CD4-positive, alpha-beta T cell treated with Interleukin-17A for 4 hours (primary cell): ENCODE measurements at places on chromosomes 4 and X.

- DNase-seq: no peak
Measured at GRCh38 chr4:87632469-87632868, 17.6 kb upstream of the DMP1 start.

DNA sequence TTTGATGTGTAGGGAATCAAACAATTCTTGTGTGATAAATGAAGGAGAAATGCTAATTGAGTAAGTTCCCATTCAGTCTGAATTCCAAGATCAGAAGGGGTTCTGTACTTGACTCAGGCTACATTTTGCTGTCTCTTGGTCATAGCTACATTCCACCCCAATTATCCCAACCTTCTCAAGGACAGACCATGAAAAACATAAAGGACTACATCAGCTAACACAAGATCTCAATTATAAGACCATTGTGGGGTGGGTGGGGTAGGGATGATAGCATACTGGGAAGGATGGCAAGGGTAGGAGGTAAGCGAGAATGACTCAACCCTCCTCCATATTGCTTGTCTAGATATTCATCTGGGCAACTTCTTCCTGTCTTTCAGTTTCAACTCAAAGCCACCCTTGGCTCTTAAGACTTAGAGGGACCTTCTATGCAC is 87.4 kb upstream of the ETNPPL start:
- no peak for DNase-seq

GRCh38 chr4:37138789-37139188 is 105.8 kb upstream of the NWD2 start:
- no peak for DNase-seq

DNA sequence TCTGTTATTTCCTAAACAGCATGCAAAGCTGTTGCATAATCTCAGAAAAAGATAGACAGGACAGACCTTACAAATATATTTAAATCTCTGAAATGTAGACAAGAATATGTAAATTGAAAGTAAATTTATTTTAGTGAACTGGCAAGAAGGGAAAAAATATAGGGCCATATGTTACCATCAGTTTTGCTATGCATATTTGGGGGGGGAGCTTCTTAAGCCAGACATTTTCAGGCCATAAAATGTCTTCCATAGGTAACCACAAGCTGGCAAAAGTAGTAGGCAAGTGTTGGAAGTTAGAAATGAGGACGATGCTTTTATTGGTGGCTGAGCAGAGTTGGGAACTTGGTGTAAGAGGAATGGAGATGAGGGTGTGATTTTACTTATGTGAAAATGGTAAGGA is 272.0 kb upstream of the CXXC4 start:
- no peak for DNase-seq

GRCh38 chr4:15153662-15154061 is 151.4 kb downstream of the CPEB2 start:
- DNase-seq: no peak

DNA sequence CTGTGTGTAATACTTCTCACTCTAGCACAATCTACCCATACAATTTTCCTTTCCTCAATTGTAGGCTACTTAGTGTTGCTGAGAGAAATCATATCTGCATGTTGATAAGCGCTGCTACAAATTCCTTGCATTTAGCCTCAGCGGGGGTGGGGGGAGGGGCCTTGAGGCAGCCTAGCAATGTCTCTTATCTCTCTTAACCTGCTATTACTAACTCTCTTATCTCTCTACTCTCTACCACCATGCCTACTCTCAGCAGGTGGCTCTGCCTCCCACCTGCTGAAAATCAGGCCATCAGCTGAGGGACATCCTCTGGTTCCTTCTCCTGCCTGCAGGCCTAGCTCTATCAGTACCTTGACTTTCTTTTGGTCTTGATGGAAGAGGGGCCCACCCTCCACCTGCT is 98.9 kb downstream of the GPR82 start:
- no peak for DNase-seq

- DNase-seq: no peak
Measured at GRCh38 chr4:142242156-142242555, 603.9 kb downstream of the INPP4B start.

DNA sequence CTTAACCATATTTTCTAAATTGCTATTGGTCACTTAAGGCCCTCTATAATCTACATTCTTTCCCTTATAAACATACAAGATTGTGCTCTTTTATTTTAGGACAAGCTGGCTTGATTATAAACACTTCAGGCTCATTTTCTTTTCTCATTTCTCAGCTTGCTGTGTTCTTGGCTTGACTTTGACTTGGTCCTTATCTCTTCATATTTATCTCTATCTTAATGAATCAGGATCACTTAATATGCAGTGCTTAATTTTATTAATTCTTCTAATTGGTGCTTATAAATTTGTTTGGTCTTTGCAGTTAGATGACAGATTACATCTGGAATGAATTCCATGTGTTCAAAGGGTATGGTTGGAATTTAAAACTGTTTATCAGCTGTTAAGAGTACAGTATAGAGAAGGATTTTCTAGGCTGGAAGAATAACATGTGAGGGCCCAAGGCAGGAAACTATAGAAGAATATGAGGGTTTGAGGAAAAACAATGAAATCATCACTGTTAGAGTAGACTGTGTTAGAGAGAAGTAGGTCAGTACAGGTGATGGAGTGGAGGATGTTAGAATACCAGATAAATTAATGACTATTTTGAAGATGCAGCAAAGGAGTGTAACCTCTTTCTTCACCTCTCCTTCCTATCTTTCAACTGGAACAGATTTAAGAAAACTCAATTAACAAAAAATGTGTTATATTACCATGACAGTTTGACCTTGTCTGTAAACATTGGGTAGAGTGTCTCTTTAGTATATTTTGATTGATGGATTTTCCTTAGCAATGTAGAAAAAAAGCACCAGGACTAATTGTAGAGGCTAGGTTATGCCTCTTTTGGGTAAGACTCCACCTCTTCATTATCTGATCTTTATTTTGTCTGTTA is 169.6 kb downstream of the RAPGEF2 start:
- DNase-seq: no peak

DNA sequence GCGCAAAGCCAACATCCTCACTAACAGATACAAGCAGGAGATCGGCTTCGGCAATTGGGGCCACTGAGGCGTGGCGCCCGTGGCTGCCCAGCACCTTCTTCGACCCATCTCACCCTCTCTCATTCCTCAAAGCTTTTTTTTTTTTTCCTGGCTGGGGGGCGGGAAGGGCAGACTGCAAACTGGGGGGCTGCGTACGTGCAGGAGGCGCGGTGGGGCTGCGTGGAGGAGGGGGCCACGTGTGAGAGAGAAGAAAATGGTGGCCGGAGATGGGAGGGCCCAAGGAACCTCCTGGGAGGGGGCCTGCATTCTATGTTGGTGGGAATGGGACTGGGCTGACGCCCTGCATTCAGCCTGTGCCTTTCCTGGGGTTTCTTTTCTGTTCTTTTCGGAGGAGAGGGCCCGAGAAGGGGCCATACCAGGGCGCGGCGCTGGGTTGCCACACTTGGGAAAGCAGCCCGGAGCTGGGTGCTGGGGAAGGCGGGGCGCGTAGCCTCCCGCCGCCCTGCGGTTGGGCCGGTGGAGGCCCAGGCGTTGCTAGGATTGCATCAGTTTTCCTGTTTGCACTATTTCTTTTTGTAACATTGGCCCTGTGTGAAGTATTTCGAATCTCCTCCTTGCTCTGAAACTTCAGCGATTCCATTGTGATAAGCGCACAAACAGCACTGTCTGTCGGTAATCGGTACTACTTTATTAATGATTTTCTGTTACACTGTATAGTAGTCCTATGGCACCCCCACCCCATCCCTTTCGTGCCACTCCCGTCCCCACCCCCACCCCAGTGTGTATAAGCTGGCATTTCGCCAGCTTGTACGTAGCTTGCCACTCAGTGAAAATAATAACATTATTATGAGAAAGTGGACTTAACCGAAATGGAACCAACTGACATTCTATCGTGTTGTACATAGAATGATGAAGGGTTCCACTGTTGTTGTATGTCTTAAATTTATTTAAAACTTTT is 4.5 kb downstream of the MID1IP1 start:
- peak; percentile 78 for DNase-seq

DNA sequence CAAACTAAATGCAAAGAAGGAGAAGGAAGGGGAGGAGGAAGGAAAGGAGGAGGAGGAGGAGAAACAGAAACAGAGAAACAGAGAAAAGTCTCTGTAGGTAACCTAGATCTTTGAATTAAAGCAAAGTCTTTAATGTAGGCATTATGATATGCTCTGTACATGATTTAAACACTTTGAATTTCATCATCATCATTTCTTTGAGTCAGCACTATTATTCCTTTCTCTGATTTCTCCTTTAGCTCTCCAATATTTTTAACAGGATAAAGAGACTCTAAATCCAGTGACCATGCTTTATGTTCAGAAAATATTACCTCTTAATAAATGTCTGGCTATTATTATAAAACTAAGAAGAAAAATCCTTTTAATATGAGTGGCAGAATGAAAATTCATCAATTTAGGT is 124.3 kb downstream of the ANTXR2 start:
- no peak for DNase-seq

DNA sequence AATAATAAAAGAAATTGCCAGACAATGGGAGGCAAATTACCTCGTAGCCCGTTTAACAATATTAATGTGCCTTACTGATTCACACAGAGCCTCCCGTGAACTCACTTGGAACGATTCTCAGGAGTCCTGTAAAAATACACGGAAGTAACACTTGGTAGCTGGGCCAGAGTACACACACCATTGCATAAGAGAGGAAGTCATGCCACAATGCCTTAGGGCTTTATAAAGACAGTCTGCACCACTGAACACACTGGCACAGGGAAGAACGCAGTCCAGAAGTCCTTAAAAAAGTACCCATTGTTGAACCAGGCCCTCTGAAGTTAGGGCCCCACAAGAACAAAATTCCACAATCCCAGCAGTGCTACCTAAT is 15.1 kb downstream of the SLC2A9 start:
- no peak for DNase-seq

DNA sequence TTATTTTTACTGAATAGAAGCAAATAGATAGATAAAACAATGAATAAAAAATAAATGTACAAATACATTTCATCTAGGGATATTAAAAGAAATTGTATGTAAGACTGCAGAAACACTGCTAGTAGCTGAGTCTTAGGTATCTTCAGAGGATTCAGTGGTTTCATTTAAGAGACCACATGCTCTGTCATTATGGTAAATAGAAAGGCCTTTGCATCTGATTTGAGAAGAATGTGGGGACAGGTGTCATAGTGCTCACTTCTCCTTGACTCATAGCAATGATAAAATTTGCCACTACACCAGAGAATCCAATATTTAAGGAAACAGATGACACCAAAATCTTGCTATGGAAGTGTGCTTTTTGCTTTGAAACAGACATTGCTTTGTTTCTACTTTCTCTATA is 59.8 kb upstream of the PPP1R2C start:
- DNase-seq: no peak

- DNase-seq: no peak
Measured at GRCh38 chr4:102569200-102569599, 68.0 kb downstream of the NFKB1 start.

DNA sequence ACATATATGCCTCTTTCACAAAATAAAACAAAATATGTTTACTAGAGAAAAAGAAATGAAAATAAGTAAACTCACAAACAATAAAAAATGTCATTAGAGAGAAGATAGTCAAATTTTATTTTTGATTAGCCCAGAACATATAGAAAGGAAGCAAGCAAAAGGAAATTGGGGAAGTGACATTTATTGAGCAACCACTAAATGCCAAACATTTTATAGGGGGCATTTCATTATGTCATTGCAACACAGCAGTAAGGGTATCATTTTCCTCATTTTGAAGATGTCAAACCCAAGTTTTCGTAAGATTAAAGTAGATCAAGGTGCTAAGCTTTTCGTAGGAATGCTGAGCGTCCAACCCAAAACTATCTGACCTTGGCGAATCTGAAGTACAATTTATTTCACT is 1331.5 kb upstream of the PABPC4L start:
- no peak for DNase-seq

DNA sequence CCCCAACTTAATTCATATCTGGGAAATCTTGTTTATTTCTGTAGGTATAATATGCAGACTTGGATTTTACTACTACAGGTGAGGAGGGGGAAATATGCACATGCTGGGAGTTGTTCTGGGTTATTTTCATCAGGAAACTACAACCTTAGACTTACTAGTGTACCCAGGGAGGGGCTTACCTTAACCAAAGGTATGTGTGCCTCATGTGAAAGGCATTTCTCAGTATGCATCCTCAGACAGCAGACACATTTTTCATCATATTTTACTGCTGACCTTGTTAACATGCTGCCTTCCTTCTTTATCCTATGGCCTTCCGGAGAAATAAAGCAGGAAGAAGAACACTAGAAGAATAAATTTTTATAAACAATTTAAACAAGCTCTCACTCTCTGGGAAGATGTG is 214.9 kb downstream of the SPANXN4 start:
- no peak for DNase-seq

DNA sequence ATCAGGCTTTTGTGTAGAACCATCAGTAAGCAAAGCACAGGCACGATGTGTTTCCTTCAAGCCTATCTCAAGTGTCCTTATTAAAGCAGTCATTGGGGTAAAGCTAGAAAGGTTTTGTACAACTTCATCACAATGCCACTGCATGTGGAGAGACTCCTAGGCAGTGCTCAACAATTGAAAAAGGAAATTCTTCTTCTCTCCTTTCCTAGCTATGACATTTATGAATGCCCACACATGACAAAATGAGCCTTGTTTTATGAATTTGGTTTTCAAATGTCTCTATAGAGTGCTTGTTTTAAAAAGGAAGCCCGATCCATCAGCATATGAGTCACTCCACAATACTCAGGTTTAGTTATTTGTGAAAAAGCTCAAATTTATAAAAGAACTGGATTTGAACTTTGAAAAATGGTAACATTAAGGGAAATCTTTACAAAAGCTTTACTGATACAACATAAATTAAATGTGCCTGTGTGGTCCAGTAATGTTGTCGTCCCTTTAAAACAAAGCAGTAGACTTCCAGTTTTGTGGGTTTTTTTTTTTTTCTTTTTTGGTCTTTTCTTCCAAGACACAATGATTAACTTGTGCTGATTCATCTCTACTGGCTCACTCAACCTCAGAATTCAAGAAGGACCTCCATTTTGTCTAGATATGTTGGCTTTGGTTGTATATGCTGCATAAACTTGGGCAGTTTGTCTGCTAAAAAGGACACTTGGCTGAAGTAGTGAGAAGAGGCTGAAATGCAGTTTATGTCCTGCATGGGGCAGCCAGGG is 273.8 kb downstream of the GASK1B start:
- no peak for DNase-seq

- DNase-seq: no peak
Measured at GRCh38 chrX:110320381-110320987, 2.6 kb upstream of the AMMECR1 start.

GRCh38 chr4:16194214-16194613 is 32.1 kb downstream of the TAPT1 start:
- no peak for DNase-seq

- no peak for DNase-seq
Measured at GRCh38 chr4:139943277-139943676, 210.7 kb downstream of the MAML3 start.

- DNase-seq: no peak
Measured at GRCh38 chrX:85052636-85053343, 49.1 kb downstream of the APOOL start.

DNA sequence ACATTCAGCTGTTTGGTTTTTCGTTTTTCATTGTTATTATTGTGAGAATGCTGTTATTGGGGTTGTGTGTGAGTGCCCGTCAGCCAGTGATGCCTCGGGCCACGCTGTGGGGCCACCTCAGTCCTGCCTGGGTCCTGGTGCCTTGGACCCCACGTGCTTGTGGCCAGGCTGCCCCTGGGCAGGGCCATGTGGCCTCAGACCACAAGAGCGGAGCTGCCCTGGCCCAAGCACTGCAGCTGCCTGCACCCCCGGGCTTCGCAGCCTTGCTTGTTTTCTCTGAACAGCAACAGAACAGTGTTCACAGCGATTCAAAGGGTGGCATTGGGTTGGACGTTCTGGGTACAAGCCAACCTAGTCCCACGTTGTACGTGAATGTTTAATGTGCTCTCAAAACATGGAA is 56.9 kb downstream of the CPLX1 start:
- no peak for DNase-seq

- no peak for DNase-seq
Measured at GRCh38 chrX:41935832-41936231, 12.5 kb upstream of the CASK start.
